ENCODE measurements at places on chromosomes 5 and 9. TPM values are rescaled to one million over a fixed set of nuclear protein-coding genes. Genes with fewer than 3 reads are reported as not detected.

Gene ECM2
- 0.17 TPM for total RNA-seq

Gene SQSTM1
- total RNA-seq: 910 TPM

Gene IL13
- total RNA-seq: not detected

Gene CMBL
- total RNA-seq: 21.1 TPM

Gene CDX1
- total RNA-seq: not detected
